ENCODE measurements at places on chromosomes 5 and 9. TPM values are rescaled to one million over a fixed set of nuclear protein-coding genes. Genes with fewer than 3 reads are reported as not detected.

The RIMOC1 gene
- 7.8 TPM for total RNA-seq

The OLFM1 gene
- total RNA-seq, result 25.5 TPM

The TXNDC8 gene
- total RNA-seq, result not detected

The ASTN2 gene
- 2.6 TPM for total RNA-seq

The PCDHGA3 gene
- 0.32 TPM for total RNA-seq

The BTNL8 gene
- total RNA-seq, result not detected

The DAPK1 gene
- total RNA-seq, result 47.8 TPM

The ELAVL2 gene
- total RNA-seq, result 1.3 TPM

The ALAD gene
- total RNA-seq, result 24.0 TPM

The CBY3 gene
- total RNA-seq, result not detected

The ADAMTS19 gene
- total RNA-seq, result not detected

The FAM169A gene
- 4.3 TPM for total RNA-seq

The NR2F1 gene
- total RNA-seq, result 63.9 TPM

The PLCXD3 gene
- 0.19 TPM for total RNA-seq

The FOXI1 gene
- not detected for total RNA-seq

The LTC4S gene
- total RNA-seq, result not detected

The TNC gene
- total RNA-seq, result 1.6 TPM

The SPINK4 gene
- total RNA-seq, result not detected

The GABRA6 gene
- not detected for total RNA-seq

The FOXD4L6 gene
- total RNA-seq, result not detected

The ADRB2 gene
- 9.4 TPM for total RNA-seq

The TAS2R1 gene
- total RNA-seq, result not detected

The ATG10 gene
- 7.0 TPM for total RNA-seq

The GTF2H2 gene
- 6.5 TPM for total RNA-seq

The LCN15 gene
- total RNA-seq, result not detected

The RRAGA gene
- total RNA-seq, result 35.6 TPM
